Sigmoid colon (tissue), 7 donors: ENCODE measurements at places on chromosomes 12 and 14. TPM values are rescaled to one million over a fixed set of nuclear protein-coding genes. Genes with fewer than 3 reads are reported as not detected.

BATF gene
- total RNA-seq, result 1.6 TPM

OLR1 gene
- total RNA-seq, result 0.36 TPM

ACRBP gene
- 1.2 TPM for total RNA-seq

PPP1R1A gene
- total RNA-seq, result 17.5 TPM

CFAP54 gene
- 5.0 TPM for total RNA-seq

FOXA1 gene
- total RNA-seq, result not detected

SSTR1 gene
- 1.7 TPM for total RNA-seq

KCNK13 gene
- not detected for total RNA-seq

ASB2 gene
- 154 TPM for total RNA-seq

CSRNP2 gene
- total RNA-seq, result 17.4 TPM

SLC39A5 gene
- not detected for total RNA-seq

DHRS1 gene
- 30.5 TPM for total RNA-seq

DPPA3 gene
- not detected for total RNA-seq

SAMD15 gene
- 0.36 TPM for total RNA-seq

CLEC4D gene
- 0.55 TPM for total RNA-seq

PTCSC3 gene
- total RNA-seq, result not detected

KRT8 gene
- total RNA-seq, result 36.4 TPM

RAB3IP gene
- 11.4 TPM for total RNA-seq

HHIPL1 gene
- 4.3 TPM for total RNA-seq
